NCI-H226 (cell line): ENCODE measurements at places on chromosomes 11 and 22.
A peak's percentile ranks its signal among the peaks of the same experiment; 100 is the strongest.

DNA sequence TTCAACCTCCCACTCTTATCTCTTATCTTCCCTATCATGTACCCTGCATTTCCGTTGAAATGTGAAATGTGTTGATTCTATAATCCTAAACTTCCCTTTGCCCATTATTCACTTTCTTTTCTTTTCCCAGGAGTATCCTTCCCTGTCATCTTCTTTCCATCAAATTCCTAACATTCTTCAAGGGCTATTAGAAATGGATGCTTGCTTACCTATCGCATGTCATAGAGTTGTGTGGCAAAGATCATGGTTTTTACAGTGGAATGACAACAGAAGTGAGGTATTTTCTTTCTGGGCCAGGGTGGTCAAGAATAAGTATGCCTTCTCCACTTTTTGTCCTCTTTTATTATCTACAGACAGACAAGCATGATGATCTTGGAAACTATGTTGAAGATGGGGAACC, 124.4 kb upstream of the SLC5A12 start:
- peak; percentile 4 for DNase-seq

GRCh38 chr11:65274735-65275682, 13.2 kb downstream of the POLA2 start:
- peak; percentile 93 for DNase-seq

DNA sequence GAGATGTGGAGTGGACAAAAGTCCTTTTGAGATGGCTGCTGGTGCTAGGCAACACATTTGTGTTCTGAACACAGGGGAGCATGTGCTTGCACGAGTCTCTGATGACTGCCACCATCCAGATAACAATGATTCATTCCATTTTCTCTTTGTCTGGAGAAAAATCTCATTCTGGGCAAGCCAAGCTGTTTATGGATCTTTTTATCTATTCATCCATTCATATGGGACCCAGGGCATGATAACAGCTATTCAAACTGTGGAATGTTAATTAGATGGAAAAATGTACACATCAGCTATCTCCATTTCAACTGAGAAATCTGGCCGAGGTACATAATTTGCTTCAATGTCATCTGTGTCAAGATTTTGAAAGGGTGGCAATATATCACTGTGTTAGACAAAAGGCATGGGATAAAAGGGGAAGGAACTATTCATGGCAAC, 117.5 kb upstream of the ZBED5 start:
- DNase-seq, result no peak

GRCh38 chr11:35066030-35066429, 72.9 kb upstream of the CD44 start:
- no peak for DNase-seq

GRCh38 chr11:64064374-64065140, 28.8 kb downstream of the FLRT1 start:
- no peak for DNase-seq

DNA sequence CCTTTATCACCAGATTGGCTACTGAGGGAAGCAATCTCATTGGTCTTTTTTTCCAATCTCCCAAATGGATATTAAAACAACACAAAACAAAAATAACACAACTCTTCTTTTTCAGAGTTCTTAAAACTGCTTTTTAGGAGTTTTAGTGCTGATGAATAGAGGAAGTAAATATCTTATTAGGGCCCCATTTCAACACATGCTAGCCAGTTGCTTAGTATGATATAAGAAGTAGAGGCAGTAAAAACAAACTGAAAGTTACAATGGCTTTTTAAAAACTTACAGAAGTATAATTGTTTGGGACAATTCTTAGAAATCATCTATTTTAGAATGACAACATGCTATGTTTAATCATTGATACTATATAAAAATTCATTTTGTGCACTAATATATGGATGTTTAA, 3.4 kb downstream of the C11orf71 start:
- no peak for DNase-seq

- no peak for DNase-seq
Observed at GRCh38 chr11:20055312-20055711, 105.0 kb downstream of the DBX1 start.
